RPMI7951 (cell line): ENCODE measurements at places on chromosomes 3 and 15. TPM values are rescaled to one million over a fixed set of nuclear protein-coding genes. Genes with fewer than 3 reads are reported as not detected.

DNA sequence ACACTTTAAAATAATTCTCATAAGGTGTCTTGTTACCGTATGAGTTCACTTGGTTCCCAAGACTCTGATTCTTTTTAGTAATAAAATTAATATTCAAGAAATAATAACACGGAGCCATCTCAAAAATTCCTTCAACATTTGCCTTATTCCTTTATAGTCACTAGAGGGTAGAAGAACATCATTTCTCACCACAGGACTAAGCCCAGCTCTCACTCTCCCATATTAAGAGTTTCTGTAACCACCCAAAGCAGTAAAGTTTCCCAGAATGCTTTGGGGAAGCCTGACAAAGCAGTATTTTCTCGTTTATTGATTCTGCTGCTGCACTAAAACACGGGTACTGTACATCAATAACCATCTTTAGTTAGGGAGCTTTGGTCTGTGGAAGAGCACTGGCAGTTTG, 114.9 kb downstream of the MCTP2 start:
- DNase-seq, result peak; percentile 51

DNA sequence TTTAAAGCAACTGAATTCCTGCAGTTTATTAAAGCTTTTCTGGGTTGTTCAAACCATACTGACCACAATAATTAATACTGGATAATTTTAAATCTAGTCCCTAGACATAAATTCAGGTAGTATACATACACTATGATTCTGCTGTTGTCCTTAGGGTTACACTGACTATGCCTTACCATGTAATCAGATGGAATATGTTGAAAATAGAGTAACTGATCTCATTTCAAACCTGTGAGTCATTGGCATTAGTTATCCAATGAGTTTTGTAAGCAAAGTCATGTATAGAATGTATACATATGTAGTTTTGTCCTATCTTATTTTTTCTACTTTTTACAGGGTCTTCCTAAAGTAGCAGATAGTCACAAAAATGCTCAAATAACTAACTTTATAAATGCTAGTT, 517.1 kb upstream of the CCDC54 start:
- no peak for DNase-seq

DNA sequence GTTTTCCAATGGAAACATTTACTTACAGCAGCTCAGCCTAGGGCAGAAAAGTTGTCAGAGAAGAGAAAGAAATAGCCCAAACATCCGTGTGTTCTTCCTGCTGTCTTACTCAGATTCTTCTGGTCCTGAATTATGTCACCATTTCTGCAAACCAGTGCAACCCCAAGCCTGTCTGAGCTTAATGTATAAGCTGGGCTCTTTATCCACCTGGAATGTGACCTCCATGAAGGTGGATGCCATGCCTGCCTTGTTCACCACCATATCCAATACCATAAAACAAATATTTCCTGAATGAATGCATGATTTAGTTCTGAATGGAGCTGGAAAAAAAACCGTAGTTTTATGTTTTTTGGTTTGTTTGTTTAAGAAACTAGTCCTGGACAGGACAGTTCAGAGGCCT, 150.9 kb downstream of the RYR3 start:
- DNase-seq, result no peak

- peak; percentile 70 for DNase-seq
Measured at GRCh38 chr3:52277071-52277964, 1.1 kb downstream of the WDR82 start.

- no peak for DNase-seq
Measured at GRCh38 chr3:67983166-67983565, 328.8 kb upstream of the SUCLG2 start.

LTF gene
- 0.49 and 0.72 TPM in 2 replicates for total RNA-seq

DNA sequence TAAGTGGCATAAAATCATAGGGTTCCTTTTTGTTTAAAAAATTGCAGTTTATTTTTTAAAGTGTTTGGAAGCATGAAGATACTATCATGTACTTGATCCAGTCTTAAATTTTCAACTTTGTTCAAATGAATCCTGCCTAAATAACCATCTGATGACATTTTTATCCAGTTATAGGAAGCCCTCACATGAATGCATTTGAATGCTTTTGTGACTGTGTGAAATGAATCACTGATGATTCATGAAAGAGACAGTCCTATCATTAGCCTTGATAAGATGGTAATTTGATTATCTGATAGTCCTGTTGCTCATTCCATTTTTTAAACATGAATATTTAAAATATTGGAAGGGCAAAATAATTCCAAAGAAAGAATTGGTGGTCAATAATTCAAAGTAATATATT, 401.9 kb upstream of the ROBO2 start:
- no peak for DNase-seq

LRRIQ4 gene
- not detected in 2 replicates for total RNA-seq

SERPINI2 gene
- not detected in 2 replicates for total RNA-seq

DNA sequence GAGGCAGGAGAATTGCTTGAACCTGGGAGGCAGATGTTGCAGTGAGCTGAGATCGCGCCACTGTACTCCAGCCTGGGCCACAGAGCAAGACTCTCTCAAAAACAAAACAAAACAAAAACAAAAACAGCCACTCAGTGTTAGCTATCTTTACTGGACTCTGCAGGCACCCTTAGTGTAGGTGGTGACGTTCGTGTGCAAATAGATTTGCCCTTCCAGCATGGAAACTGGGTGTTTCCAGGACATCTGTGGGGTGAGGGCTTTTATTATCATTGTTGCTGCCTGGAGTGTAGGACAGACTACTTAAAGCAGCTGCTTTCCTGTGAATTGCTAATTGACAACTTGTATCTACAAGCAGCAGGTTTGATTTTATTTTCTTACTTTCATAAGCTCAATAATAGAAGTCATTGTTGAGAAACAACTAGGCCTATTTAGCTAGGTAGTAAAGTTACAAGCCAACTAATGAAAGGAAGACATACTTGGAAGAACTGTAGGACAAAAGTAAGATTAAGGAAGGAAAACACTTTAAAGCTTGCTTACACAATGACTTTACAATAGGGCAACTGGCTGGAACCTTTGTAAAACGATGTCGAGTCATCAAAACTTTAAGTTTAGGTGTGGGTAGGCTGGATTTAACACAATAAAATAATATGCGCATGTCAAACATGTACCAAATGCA, 25.4 kb upstream of the SPPL2A start:
- DNase-seq, result no peak
